ENCODE measurements at places on chromosomes 6 and 20. TPM values are rescaled to one million over a fixed set of nuclear protein-coding genes. Genes with fewer than 3 reads are reported as not detected.

The FHL5 gene
- total RNA-seq, result not detected

The IL20RA gene
- not detected for total RNA-seq

The FAM209B gene
- total RNA-seq, result not detected

The ECT2L gene
- total RNA-seq, result not detected

The KCNQ2 gene
- not detected for total RNA-seq

The ARMC2 gene
- total RNA-seq, result 2.0 TPM

The HEY2 gene
- total RNA-seq, result 0.05 TPM

The TRIM40 gene
- total RNA-seq, result not detected

The SLC22A16 gene
- not detected for total RNA-seq

The SMLR1 gene
- total RNA-seq, result not detected

The PROKR2 gene
- total RNA-seq, result not detected

The ROMO1 gene
- 200 TPM for total RNA-seq

The KCNK16 gene
- not detected for total RNA-seq

The RAET1E gene
- total RNA-seq, result not detected

The RMND1 gene
- 38.2 TPM for total RNA-seq

The CAGE1 gene
- total RNA-seq, result not detected
